Right lobe of liver (tissue), 6 donors: ENCODE measurements at places on chromosomes 6 and 20. TPM values are rescaled to one million over a fixed set of nuclear protein-coding genes. Genes with fewer than 3 reads are reported as not detected.

Gene BANF2
- not detected for total RNA-seq

Gene PTK7
- total RNA-seq: 0.55 TPM

DNA sequence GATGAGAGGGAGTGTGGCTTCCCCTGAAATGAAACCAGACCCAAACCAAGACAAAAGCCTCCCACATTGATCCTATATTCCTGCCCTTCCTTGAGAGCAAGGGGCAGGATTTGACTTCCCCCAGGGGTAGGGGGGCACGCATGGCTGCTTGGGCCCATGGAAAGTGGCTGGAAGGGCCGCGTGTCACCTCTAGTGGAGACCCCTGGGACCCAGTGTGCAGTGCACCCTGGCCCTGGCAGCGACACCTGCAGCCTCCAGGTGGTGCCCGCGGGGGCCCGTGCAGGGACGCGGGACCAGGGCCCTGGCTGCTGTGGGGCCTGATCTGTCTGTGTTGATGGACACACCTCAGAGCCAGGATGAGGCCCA is 18.0 kb upstream of the SLCO4A1 start:
- no peak for DNase-seq

- no peak for DNase-seq
Observed at GRCh38 chr20:4635781-4636180, 85.9 kb upstream of the PRND start.

Gene MDFI
- 0.29 TPM for total RNA-seq

GRCh38 chr6:41504466-41505121 is 41.6 kb upstream of the FOXP4 start:
- DNase-seq: no peak

- DNase-seq: no peak
Observed at GRCh38 chr20:58019850-58020625, 208.4 kb downstream of the ANKRD60 start.

Gene NKX2-4
- not detected for total RNA-seq

Gene BPIFA1
- total RNA-seq: not detected

Gene HLA-E
- total RNA-seq: 197 TPM

Gene PRL
- not detected for total RNA-seq

Gene SLCO4A1
- 5.4 TPM for total RNA-seq

Gene LSM2
- total RNA-seq: 11.4 TPM

DNA sequence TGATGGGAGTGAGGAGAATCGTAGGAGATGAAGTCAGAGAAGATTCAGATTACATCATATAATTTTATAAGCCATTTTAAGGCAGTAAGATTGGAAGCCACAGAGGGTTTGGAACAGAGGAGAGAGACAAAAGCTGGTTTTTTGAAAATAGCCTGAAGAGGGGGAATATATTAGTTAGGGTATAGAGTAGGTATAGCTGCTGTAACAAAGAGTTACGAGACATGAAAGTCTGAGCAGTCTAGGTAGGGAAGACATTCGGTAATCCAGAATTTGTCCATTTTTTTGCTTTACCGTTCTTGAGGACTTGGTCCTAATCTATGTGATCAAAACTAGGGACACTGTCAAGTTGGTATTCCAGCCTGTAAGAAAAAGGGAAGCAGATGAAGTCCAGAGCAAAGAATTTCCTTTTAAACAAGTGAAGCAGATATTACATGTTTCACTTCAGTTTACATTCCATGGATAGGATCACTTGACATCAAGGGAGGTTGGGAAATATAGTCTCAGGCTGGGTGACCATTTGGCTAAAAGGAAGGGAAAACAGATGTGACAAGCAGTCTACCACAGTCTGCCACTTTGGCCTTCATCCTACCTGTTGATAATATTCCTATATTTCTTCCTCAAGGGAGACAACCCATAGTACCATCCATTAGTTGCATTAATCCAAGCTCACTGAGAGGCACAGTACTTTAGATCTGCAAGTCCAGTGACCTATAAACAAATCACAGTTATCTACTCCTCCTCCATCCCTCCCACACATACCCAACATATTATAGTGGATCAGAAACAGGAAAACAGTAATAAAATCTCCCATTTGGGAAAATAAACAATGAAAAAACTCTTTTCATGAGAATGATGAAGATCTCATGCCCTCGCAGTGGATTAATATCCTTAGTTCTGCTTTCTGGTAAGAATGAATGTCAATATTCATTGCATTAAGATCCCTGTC is 10.2 kb downstream of the FAM135A start:
- no peak for DNase-seq

Gene CPNE5
- 0.25 TPM for total RNA-seq

GRCh38 chr6:14462566-14462965 is 345.0 kb downstream of the CD83 start:
- DNase-seq: no peak

DNA sequence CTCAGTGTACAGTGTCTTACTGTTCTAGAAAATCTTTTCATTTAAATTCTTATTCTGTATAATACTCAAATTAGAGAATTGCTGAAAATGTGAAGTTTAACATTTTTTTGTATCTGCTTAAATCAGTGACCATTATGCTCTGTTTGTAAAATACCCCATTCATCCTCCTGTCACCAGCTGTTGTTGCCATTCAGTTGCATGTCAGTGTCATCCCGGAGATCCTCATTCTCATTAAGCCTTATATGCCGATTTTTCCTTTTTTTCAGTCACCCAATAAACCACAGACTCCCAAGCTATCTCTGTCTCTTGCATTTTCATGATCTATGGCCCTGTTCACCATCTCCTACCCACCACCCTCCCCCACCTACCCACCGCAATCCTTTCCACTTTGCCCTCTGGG is 20.4 kb downstream of the GTF2H5 start:
- no peak for DNase-seq

DNA sequence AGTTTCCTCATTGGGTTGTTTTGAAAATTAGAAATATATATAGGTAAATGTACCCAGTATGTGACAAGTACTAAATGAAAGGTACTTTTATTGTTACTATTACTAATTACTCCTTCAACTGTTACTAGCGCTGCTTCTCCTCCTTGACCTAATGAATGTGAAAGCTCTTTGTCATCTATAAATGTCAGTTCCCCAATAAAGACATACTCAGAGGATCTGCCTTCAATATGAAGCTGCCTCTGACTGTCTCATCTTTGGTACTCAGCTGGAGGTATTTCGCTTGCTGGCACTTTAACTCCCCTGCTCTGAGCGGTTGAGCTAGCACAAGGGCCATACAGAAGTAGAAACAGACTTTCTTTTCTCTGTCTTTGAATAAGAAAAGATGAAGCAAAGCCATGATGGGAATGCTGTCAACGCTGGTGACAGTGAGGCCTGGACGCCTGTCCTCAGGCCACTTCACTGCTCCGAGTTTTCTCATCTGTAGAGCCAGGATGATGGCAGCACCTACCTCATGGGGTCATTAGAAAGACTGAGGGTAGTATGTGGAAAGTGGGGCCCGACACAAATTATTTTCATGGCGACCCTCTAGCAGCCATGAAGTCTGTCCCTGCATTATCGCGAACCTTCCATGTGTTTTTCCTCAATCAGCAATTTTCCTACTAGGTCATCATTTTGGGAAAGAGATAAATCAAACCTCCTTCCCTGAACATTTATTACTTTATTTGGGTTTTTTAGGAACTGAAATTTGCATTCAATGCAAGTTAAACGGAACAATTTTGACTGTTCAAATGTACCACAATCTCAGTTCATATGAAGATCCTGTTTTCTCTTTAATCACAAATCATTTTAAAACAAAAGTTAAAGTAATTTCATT is 55.9 kb upstream of the SNX9 start:
- DNase-seq: no peak

- DNase-seq: no peak
Observed at GRCh38 chr6:90787446-90787845, 200.6 kb upstream of the MAP3K7 start.

DNA sequence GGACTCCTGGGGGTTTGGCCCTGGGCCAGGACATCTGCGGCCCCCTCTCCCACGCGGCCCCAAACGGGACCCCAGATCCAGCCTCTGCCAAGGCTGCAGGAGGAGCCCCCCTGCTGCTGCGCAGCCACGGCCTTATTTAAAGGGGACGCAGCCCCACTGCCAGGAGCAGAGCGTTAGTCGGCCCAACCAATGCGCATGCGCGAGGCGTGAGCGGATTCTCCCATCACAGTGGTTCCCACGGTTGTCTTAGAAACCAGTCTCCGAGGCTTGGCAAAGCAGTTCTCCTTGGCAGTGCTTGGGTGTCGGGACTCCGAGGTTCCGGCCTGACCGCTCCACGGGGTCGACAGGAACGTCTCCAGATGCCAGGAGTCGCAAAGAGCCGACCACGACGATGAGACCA is 288.3 kb upstream of the ZNF337 start:
- DNase-seq: no peak

DNA sequence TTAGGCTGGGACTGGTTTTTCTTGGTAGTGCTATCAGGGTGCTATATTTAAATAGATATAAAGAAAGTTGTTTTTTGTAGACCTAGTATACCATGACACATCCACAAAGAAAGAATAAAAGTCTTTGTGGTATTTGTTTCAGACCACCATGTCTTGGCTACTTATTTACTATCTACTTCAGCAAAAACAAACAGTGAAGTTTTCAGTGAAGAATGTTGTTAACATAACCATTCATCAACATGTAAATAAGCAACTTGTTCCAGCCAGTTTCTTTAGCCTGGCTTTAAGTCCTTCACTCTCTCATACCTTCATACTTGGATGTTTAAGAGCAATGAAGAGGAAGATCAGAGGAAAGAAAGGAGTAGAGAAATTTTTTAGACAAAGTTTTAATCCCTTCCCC is 624.1 kb downstream of the CD109 start:
- DNase-seq: no peak

GRCh38 chr6:137259349-137259748 is 40.2 kb upstream of the IFNGR1 start:
- no peak for DNase-seq

DNA sequence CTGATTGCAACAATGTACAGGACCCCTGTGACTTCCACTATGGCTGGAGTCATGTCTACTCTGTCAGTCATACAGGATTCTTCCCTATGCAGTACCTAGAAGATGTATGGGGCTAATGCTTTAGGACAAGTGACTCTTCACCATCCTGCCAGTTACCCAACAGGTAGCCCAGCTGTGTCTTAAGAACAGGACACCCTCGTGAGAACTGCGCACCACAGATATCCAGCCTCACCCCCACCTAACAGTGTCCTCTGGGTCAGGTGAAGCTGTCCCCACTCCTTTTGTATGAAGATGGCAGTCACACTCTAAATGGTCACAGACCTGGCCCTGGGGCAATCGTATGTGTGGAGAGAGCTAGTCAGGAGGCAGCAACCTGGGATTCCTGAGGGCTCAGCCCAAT is 191.6 kb downstream of the C6orf118 start:
- no peak for DNase-seq

- peak; percentile 76 for DNase-seq
Observed at GRCh38 chr20:35767683-35768481, 3.9 kb upstream of the PHF20 start.

Gene AAR2
- 11.8 TPM for total RNA-seq

Gene MRS2
- total RNA-seq: 12.9 TPM

Gene PTCRA
- total RNA-seq: not detected

DNA sequence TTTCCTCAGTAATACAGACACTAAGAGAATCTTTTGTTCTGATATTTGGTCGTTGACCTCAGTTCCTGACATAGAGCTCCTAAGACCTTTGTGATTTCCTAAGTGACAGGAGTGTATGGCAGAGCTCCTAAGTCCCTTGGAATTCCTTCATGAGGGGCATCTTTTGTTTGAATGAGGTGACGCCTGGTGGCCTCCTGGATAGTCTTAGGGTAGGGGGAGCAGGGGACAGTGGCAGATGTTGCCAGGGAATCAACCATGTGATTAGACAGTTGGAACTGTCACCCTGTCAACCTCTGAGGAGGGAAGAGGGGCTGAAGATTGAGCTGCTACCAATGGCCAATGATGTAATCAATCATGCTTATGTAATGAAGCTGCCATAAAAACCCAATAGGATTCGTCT is 67.0 kb downstream of the DST start:
- DNase-seq: no peak

Gene STMND1
- total RNA-seq: not detected

GRCh38 chr6:99287523-99287922 is 62.0 kb downstream of the FAXC start:
- DNase-seq: no peak

- no peak for DNase-seq
Observed at GRCh38 chr6:26222571-26222970, 135.3 kb downstream of the HFE start.

- DNase-seq: no peak
Observed at GRCh38 chr6:108952776-108953486, 104.7 kb downstream of the ARMC2 start.

Gene PCMT1
- 43.7 TPM for total RNA-seq

DNA sequence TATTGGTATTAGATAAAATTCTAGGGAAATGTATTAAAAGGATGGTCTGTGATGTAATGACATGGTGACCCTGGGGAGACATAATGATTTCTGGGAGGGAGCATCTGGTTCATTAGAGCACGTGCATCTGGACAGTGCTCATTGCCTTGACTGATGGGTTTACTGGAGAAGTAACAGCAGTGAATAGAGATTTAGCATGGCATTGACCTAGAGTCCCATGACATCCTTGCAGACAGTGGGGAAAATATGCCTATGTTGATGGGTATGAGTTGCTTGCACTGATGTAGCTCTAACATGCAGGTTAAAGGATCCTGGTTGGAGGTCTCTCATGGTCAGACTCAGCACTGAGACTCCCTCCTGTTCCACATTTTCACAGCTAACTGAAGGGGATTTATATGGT is 164.1 kb upstream of the OLIG3 start:
- no peak for DNase-seq

Gene LGSN
- total RNA-seq: 1.7 TPM

GRCh38 chr20:3925899-3926638 is 36.9 kb downstream of the PANK2 start:
- DNase-seq: no peak
